ENCODE measurements at places on chromosomes 12 and 14.
A peak's percentile ranks its signal among the peaks of the same experiment; 100 is the strongest.

- DNase-seq = no peak
Measured at GRCh38 chr12:97404543-97404942, 58.1 kb upstream of the RMST start.

DNA sequence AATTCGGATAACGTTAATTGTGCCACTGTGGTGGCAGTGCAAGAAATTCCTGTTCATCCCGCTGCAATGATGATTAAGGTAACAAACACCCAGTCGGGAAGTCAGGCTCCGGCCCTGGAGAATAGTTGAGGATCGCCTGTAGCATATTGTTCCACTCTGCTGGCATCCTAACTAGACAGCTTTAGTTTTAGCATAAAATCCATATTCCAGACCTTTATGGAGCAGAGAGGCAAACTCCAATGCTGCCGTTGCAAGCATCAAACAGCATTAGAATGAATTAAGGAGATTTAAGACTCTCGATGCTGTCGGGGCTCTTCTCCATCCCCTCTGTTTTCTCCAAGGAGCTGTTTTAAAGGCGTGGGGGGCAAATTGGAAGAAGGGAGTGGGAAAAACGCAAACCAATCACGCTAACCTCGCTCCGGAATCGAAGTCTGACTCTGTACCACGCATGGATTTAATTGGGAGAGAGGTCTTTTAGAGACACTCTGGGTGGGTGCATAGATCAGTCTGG, 660.4 kb downstream of the VRK1 start:
- DNase-seq = no peak

DNA sequence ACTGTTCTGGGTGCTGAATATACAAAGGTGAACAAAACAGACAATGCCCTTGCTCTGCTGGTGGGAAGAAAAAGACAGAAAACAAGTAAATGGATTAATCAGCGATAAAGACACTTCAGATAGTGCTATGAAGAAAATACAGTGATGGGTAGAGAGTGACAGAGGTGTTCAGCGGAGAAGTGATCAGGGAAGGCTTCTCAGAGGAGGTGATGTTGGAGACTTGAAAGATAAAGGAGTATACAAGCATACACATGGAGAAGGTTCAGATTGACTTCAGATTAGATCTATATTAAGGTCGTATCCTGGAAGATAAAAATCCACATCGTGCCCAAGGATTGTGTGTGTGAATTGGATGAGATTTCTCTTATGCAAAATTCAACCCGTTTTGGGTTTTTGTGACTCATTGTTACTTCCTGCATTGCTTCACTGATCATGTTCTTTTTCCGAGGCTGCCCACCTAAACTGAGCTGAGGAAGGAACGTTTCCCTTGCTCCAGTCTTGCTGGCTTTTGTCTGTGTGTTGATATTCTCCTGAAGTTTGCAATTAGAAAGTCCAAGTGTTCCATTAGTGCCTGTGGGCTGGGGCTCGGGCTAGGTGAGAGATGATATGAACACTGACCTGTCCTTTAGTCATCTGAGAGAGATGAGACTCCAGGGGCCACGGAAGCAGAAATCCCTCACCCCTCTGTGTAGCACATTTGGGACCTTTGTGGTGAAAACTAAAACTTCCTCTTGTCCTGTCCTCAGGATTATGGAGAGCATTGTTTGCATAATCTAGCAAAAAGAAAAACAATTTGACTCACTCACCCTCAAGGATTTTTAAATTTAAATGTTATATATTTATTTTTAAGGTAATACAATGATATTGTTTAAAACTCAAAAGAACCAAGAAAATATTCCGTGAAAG, 27.6 kb downstream of the PLXNC1 start:
- DNase-seq = no peak

DNA sequence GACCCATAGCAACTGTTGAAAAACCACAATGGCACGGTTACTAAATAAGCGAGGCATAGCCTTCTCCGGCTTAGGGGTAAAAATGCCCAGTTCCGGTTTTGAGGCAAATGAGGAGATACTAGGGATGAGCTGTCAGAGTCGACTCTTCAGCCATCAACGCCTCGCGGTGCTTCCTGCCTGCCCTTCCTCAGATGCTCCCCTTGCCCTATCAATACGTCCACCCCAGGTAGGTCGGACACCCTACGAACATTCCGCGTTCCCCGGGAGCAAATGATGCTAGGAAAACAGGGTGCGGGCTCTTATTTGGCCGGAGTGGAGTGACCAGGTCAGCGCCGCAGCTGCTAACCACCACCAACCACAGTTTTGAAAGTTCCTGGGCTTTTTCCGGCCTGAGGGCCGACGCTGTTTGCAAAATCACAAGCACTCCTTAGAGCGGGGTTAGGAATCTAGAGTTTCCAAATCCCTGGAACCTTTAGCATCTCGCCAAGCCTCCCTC, 1.2 kb downstream of the SRSF9 start:
- DNase-seq = peak; percentile 66

- no peak for DNase-seq
Measured at GRCh38 chr14:23360496-23360895, 4.5 kb downstream of the EFS start.

DNA sequence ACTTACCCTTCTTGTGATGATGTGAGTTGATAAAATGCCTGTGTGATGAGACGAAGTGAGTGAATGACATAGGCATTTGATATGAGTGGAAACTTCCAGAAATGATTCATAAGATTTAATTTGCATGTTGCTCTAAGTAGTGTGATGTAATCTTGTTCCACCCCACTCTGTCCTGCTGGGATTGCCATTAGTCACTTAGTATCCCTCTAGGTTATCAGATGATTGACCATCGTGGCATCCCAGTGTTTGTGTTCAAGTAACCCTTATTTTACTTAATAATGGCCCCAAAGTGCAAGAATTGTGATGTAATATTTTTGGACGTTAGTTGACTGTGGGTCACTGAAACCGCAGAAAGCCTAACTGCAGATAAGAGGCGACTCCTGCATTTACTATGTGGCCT, 214.4 kb upstream of the DIO2 start:
- no peak for DNase-seq

DNA sequence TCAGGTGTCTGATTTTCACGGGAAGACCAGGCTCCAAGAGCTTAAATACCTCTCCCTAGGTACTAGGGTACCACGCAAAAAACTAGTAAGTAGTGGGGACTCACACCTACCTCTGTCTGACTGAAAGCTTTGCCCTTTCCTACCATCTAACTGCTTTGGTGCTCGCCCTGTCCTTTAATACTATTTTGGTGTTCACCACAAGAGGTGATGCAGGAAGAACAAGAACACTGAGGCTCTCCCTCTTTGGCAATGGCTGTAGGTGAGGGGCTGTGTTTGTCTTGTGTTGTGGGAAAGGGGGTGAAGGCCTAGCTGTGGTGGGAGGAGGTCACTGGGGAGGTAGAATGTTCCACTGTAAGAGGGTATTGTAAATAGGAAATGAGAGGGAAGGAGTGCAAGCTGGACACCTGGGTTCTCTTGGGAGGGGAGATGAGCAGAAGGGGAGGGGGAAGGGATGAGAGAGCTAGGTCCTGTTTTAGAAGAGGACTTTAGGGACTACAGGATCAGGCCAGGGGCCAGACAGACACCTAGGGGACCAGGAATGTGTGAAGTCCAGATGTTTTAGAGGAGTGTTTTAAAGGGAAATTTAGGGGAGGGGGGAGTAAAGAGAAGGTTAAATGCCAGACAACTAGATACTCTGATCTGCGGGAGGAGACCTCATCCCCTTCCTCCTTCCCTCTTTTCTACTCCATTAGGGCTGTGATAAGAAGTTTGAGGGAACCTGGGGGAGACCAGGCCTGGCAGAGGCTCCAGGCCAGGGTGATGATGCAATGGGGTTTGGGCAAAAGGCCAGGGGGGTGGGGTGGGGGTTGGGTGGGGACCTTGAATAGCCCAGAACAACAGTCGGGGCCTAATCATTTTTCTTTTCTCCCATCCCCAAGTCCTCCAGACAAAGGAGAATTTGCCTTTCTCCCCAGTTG, 2.1 kb downstream of the ITGA5 start:
- DNase-seq = peak; percentile 51

- DNase-seq = no peak
Measured at GRCh38 chr12:76307083-76307482, 41.1 kb downstream of the BBS10 start.

DNA sequence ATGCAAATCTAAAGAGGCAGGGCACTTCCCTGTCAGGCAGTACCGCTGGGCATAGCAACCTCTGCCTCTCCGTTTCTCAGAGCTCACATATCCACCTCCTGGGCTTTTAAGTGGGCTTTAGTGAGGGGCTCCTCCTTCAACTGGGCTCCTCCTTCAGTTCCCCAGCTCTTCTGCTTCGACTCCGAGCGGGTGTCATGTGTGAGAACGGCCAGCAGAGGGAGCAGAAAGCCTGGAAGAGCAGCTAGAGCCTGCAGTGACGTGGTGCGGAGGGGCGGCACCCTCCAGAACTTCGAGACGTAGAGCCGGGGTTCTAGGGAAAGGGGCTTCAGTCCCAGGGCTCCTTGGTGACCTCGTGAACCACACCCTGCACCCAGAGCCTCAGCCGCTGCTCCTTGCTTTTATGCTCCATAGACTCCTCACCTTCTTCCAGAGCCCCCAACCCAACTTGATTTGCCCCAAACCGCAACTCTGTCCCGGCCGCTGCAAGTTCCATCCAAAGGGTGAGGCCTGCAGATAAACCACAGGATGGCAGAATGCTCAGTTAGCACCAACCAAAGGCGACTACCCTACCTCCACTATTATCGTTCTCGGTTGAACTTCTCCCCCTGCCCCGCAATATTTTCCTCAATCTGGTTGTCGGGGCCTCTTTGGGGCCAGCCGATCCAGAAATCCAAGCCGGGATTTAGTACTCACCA, 383 bp upstream of the GLI1 start:
- DNase-seq = peak; percentile 96

- DNase-seq = no peak
Measured at GRCh38 chr12:113329022-113329790, 5.7 kb downstream of the SLC8B1 start.

DNA sequence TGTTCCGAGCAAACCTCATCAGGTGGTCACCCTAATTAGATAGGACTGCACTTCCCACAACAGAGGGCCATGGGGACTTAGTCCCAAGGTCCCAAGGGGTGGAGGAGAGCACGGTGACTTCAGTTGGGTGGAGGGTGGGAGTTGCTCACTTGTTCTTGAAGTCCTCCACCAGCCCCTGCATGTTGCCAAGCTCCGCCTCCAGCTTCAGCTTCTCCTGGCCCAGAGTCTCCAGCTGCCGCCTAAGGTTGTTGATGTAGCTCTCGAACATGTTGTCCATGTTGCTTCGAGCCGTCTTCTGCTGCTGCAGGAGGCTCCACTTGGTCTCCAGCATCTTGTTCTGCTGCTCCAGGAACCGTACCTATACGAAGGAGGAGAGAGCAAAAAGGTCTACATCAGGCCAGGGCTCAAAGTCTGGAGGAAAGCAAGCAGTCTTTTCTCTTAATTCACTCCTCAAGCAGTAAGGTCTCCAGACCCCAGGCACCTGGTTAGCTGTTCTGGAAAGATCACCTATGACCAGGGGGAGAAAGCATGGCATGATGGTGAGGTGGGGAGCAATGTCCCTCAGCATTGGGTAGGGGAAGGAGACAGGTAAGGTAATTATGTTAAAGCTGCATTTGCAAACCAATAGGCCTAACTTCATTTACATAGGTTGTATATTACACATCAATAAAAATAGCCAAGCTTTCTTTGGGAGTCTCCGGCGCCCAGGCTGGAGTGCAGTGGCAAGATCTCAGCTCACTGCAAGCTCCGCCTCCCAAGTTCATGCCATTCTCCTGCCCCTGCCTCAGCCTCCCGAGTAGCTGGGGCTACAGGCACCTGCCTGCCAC, 2.9 kb downstream of the KRT8 start:
- no peak for DNase-seq

DNA sequence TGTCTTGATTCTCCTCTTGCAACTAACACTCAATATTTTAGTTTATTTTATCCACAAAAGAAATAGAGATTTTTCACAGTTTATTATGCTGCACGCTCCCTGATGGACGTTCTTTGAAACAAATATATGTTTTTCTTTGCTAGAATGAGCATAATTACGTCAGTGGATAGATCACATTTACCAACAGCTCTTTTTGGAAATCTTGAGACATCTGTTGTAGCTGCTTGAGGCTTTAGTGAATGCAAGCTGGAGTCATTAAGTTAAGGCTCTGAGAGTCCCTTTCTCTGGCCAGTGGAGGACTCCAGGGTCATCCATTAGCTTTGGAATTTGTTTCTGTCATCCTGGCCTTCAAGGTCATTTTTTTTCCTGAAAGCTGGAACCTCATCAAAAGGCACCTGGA, 405.6 kb upstream of the TMEM132C start:
- DNase-seq = no peak

DNA sequence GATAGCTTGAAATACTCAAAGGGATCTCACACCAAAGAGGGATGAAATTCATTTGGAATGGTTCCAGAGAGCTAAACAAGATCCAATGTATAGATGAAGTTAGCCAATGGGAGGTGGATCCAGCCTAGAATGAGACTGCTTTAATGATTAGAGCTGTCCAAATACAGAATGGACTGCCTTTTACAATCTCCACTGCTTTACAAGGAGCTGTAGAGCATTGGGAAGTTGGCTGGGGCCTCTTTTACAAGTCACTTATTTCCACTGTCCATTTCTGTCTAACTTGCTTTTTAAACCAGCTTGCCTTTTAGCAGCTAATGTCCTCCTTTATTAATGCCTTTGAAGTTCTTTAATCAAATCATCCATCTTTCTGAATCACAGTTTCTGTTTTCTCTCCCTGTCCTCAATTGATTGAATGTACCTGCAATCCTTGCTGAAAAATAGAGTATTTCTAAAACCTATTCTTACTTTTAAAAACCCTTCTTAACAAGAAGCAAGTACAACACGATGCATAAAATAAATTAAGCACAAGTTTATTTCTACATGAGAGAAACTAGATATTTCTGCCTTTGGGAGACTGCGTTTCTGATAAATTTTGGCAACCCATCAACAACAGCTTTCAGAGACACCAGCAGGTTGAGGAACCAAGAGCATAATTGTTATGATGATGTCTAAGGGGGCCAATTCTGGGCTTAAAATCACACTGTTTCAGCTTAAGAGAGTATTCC, 3.4 kb upstream of the ATP2A2 start:
- DNase-seq = no peak

DNA sequence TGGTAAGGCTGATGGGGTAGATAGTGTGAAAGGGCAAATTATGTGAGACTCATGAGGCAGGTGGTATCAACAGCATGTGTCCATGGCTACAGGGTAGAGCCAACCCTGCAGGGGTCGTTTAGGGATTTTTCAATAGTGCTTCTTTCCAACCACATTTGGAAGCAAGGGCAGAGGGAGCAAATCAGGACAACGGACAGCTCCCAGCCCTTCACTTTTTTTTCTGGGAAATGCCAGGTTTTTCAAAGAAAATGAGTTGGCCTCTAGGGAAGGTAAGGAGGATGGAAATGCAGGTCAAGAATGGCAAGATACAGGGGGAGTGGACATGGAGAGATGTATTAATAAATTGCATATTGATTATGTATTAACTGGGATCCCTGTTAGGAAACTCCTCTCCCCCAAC, 4.9 kb upstream of the CMA1 start:
- DNase-seq = no peak

- no peak for DNase-seq
Measured at GRCh38 chr14:60211153-60211552, 37.9 kb upstream of the PPM1A start.

Measured in suprapubic skin (tissue), 4 donors.